HL-60 (cell line): ENCODE measurements at places on chromosomes 2 and 18.

- DNase-seq, result no peak
These were observed 830 bp downstream of the CYB5A start for GRCh38 chr18:74290794-74291471.

- DNase-seq, result no peak
These were observed 45.5 kb downstream of the SERPINB7 start for GRCh38 chr18:63820694-63821093.

DNA sequence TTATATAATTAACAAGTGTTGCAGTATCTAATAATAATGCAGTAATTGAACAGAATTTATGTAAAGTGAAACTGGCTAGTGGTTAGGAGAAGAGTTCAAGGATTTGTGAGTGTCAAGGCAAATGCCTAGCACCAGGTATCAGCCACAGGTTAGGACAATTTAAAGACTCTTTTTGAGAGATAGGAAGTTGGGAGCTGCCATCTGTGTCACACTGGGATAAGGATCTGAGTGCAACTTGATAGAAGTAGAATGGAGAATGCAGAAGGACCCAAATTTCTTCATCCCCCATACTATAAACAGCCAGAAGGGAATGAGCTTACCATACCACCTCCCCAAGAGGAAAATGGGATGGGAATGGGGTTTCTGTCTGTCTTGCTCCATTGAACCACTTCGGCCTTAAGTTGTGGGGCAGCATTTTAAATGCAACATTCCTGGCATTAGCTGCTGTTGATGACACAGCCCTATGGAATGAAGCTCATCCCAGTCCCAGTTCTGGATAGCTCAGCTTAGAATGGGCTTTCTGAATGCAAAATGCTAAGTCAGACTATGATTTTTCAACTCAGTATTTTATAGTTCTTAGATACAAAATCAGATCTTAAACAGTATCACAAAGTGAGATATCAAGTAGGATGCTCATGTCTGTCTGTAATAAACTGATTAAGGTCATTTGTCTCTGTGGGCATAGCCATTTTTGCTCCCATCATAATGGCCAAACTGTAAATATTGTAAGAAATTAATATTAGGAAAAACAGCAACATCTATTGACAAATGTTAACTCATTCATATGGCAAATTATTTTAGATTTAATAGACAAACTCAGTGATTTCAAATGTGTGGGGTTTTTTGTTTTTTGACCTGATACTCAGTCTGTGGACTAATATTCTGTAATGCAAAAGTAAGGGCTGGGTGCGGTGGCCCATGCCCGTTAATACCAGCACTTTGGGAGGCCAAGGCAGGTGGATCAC, 44.0 kb downstream of the GPR155 start:
- DNase-seq, result no peak

DNA sequence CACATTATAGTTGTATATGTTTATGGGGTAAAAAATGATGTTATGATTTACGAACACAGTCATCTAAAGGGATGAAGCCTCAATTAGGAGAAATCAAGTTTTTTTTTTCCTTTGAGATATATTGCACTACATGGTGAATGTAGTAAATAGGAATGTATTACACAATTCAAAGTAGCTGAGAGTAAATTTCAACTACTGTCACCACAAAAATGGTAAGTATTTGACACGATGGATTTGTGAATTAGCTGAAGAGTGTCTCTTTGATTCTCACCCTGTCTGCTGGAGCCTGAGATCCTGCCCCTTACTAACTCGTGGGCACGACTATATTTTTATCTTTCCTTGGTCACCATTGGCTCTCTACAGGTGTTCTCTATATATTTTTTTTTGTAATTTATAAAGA, 540.4 kb upstream of the DSEL start:
- DNase-seq, result no peak

- DNase-seq, result no peak
These were observed 27.1 kb upstream of the STEAP3 start for GRCh38 chr2:119196301-119197125.

DNA sequence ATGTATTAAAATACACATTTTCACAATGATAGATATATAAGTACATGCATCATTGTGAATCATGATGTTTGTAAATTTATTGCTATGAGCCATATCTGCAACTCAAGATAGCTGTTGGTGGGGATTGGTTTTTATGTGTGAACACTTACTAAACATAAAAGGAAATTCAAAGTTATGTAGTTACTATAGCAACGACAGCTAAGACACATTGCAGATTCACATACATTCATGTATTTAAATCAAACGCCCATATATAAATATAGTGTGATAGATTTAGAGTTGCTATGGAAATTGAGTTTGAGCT, 65.6 kb downstream of the MAPRE2 start:
- DNase-seq, result no peak

DNA sequence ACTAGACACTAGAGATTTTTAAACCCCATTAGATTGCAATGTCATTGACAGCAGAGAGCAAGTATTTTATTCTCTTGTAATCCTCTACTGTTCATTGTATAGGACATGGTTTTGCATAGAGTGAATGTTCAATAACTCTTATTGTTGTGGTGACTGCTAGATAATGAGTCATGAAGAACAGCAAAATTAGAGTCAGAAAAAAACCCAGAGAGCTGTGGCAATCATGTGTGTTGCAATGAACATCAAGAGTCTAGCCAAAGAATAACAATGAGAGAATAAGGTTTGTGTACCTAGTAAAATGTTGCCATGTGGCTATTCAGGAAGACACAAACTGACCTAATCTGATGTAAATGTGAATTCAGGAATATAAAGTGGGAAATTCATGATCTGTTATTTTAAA, 684.0 kb downstream of the DSC3 start:
- no peak for DNase-seq

- DNase-seq, result no peak
These were observed 132.7 kb downstream of the ALPK2 start for GRCh38 chr18:58496231-58496630.

DNA sequence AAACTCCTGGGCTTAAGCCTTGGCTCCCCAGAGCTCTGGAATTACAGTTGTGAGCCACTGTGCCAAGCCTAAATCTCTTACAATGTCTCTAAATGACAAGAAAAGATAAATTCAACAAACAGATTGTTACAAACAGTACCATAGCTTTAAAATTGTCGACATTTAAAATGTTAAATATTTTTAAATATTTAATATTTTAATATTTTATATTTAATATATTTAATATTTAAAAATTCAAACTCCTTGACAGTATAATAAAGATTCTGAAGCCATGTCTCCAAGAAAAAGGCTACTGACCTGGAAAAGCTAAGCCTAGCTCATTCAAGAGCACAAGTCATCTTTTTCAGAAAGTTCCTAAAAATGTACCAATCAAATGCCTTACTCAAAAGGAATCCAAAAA, 75.3 kb downstream of the INPP5D start:
- DNase-seq, result no peak

- no peak for DNase-seq
These were observed 21.9 kb upstream of the PAX3 start for GRCh38 chr2:222320436-222321395.

DNA sequence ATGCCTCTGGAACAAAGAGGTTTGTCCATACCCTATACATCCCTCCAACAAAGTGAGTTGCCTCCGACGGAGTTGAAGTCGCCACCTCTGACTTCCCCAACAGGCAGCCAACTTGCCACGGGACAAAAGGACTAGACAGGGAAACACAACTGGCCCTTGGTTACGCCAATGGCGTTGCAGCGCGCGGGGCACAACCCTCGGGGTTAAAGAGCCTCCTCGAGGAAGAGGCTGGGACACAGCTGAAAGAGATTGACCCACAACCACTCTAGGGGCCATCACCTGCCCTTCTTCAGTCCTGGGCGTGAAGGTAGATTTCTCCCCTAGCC, 545 bp downstream of the GTF3C2 start:
- DNase-seq, result no peak

DNA sequence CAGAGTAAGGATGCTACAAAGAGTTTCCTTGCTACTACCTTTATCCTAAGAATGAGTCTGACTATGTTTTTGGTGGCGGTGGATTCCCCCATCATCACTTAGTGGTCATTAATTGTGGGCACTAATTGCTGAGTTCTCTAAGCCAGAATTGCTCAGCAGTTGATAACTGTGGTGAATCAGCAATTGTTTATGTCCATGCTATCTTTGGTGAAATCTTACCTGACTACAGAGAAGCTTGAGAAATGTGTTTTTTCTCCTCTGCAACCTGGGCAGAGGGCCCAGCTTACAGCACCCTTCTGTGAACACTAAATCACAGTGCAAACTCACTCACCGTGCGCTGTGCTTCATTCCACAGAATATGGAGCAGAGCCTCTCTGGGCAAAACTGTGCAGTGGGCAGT, 683.6 kb downstream of the CNTNAP5 start:
- DNase-seq, result no peak

- no peak for DNase-seq
These were observed 213.3 kb downstream of the NAPG start for GRCh38 chr18:10739152-10739551.

GRCh38 chr2:121490584-121491133, 40.0 kb upstream of the RNU4ATAC start:
- no peak for DNase-seq

GRCh38 chr2:69755862-69756467, 14.0 kb downstream of the ANXA4 start:
- DNase-seq, result no peak

DNA sequence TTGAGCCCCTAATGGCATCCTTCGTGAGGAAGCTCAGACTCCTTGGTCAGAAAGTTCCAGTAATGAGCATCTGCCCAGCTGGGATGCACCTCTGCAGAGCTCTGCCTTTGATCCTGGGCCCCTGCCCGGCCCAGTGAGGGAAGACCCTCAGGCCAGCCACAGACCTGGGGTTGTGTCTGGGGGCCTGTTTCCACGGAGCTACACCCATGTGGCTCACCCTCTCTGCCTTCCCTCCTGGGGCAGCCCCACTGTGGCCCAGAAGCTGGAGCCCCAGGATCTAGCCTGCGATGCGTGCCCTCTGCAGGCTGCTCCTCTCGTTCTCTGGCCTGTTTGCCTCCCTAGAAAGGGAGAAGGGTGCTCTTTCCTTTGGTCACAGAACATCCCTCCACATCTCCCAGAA, 9.8 kb downstream of the KCNF1 start:
- no peak for DNase-seq
